ENCODE measurements at places on chromosomes 11 and 22. TPM values are rescaled to one million over a fixed set of nuclear protein-coding genes. Genes with fewer than 3 reads are reported as not detected.

DNA sequence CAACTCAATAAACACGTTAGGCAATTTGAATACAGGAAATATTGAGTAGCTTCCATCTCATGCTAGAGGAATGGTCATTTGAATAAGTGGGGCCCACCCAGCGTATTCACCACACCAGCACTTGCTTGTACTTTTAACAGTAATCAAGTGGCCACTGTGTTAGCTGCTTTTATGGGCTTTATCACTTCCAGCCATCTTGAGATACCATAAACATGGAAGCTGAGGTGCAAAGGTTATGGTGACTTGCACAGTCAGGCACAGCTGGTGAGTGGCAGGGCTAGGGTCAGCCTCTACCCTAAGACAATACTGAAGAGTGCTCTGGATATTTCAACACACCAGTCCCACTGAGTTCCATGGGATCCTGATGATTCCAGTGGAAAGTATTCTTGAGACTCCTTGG lies 6.7 kb downstream of the JOSD1 start:
- peak; percentile 60 for DNase-seq

GRCh38 chr22:40203572-40203971 lies 25.8 kb downstream of the TNRC6B start:
- no peak for DNase-seq

DNA sequence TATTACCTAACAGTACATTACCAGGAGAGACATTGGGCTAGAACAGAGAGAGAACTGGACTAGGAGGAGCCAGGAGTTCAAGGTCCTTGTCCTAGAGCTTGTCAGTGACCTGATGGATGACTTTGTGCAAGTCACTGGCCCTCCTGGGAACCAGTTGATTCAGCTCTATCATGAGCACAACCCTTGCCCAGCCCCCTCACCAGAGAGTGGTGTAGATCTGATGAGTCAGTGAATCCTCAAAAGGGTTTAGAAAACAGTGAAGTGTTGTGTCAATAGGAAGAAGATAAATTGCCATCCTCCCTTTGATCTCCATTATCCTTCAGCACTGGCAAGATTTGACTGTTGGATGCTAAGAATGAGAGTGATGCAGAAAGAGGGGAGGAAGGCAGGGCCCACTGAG lies 24.3 kb downstream of the NEU3 start:
- DNase-seq: no peak

GRCh38 chr11:46917762-46918082 lies 628 bp downstream of the LRP4 start:
- DNase-seq: no peak

GRCh38 chr11:59676205-59676604 lies 7.4 kb upstream of the PATL1 start:
- DNase-seq: no peak

DNA sequence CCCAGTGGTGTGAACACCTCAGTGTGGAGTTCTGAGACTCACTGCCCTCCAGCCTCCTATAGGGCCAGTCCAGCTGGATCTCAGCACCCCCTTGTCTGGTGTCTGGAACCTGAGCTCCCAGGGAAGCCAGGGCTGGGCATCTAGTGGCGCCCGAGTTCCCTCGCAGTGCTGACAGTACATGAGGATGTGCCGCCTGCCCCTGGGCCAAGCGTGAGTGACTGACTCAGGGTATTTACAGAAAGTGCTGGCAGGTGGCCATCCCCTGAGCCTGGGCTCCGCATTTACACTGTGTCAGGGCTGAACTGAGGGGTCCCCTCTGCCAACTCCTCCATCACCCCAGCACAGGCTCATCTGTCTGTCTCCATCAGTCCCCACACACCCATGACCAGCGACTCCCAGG lies 185.3 kb downstream of the BRD1 start:
- DNase-seq: no peak

GRCh38 chr11:128424851-128425285 lies 162.5 kb downstream of the ETS1 start:
- peak; percentile 87 for DNase-seq

DNA sequence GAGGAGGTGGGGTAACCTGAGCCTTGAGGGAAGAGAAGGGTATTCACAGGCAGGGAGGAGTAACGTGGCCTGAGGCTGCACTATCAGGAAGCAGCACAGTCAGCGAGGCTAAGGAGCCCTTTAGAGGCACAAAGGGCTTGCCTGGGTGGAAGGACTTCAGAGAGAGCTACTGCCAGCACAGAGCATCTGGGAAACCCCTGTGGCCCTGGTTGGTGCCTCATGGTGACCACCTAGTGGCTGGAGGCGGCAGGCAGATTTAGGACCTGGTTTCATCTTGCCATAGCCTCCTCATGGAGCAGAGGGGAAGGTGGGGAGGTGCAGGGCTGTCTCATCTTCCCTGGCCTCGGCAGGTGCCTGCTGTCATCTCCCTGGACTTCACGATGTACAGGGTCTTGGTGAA lies 64.5 kb downstream of the MPPED1 start:
- DNase-seq: peak; percentile 3

Gene SLC1A2
- total RNA-seq: not detected

Gene C11orf97
- total RNA-seq: not detected

Gene SMPD1
- 4.4 TPM for total RNA-seq

Gene PRG3
- total RNA-seq: not detected

Measured in HT-29 (cell line).